ENCODE measurements at places on chromosomes 13 and 19.

GRCh38 chr13:94305033-94305432, 174.4 kb downstream of the DCT start:
- no peak for DNase-seq

DNA sequence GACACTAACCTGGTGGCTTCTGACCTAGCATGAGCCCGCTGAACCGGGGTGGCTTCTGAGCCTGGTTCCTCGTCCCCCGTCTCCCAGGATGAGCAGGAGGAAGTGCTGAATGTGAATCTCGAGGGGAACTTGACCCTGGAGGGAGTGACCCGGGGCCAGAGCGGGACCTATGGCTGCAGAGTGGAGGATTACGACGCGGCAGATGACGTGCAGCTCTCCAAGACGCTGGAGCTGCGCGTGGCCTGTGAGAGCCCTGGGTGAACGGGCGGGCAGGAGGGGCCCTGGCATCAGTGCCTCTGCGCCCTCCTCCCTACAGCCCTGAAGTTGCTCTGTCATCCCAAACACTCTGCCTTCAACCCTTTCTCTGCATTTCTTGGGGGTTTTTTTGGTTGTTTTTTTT, 5.6 kb downstream of the BCAM start:
- no peak for DNase-seq

GRCh38 chr13:45817833-45818232, 33.7 kb downstream of the SIAH3 start:
- no peak for DNase-seq

DNA sequence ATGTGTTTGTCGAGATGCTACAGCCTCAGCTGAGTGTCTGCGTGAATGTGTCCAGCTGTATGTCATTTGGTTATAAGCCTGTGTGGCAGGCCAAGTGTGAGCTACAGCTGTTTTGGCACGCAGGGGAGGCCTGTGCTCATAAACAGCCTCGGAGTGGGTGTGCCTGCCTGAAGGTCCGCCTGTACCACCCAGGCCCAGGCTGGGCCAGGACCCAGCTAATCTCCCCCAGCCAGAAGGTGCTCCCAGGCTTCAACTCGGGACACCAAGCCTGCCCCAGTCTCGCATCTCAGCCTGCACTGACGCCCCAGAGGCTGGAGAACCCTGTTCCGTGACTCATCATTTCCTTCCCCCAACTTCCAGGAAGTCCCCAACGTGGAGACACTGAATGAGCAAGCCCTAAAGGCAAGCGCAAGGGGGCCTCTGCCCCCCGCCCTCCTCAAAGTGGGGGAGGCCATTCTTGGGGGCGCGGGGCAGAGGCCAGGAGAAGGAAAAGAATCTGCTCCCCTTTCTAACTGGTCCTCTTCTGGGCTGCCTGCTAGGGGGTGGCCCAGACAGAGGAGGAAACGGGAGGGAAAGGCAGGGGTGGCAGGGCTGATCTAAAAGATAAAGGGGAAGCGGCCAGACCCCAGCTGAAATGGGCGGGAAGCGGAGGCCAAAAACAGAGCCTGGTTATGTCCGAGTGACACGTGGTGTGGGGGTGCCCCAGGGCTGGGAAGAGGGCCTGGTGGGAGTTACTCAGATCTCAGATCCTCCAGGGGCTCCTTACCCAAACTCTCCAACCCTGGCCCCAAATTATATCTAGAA, 2.0 kb downstream of the SLC1A5 start:
- DNase-seq, result peak; percentile 54

- no peak for DNase-seq
Observed at GRCh38 chr13:50396001-50396400, 380.8 kb downstream of the KCNRG start.

GRCh38 chr13:32647926-32648325, 61.7 kb downstream of the PDS5B start:
- no peak for DNase-seq

GRCh38 chr19:17244618-17245534, 843 bp downstream of the NR2F6 start:
- no peak for DNase-seq

- DNase-seq, result no peak
Observed at GRCh38 chr19:34989298-34989697, 10.8 kb upstream of the GRAMD1A start.

GRCh38 chr19:14432791-14433553, at the start of gene PKN1:
Gene PKN1, plus strand, starts transcription at chr19:14433306. Its CDS starts 216 bp downstream, at chr19:14433522.
- peak; percentile 31 for DNase-seq

DNA sequence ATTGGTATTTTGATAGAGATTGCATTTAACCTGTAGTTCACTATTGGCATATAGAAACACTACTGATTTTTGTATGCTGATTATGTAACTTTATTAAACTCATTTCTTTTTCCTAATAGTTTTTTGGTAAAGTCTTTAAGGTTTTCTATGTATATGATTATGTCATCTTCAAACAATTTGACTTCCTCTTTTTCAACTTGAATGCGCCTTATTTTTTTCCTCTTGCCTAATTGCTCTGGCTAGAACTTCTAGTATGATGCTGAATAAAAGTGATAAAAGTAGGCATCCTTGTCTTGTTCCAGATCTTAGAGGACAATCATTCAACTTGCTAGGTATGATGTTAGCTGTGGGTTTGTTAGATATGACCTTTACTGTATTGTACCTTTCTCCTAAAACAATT, 1034.9 kb downstream of the PCDH9 start:
- no peak for DNase-seq

- DNase-seq, result no peak
Observed at GRCh38 chr13:46354156-46355087, 32.6 kb downstream of the RUBCNL start.

- no peak for DNase-seq
Observed at GRCh38 chr19:17762505-17763229, 11.4 kb downstream of the FCHO1 start.

DNA sequence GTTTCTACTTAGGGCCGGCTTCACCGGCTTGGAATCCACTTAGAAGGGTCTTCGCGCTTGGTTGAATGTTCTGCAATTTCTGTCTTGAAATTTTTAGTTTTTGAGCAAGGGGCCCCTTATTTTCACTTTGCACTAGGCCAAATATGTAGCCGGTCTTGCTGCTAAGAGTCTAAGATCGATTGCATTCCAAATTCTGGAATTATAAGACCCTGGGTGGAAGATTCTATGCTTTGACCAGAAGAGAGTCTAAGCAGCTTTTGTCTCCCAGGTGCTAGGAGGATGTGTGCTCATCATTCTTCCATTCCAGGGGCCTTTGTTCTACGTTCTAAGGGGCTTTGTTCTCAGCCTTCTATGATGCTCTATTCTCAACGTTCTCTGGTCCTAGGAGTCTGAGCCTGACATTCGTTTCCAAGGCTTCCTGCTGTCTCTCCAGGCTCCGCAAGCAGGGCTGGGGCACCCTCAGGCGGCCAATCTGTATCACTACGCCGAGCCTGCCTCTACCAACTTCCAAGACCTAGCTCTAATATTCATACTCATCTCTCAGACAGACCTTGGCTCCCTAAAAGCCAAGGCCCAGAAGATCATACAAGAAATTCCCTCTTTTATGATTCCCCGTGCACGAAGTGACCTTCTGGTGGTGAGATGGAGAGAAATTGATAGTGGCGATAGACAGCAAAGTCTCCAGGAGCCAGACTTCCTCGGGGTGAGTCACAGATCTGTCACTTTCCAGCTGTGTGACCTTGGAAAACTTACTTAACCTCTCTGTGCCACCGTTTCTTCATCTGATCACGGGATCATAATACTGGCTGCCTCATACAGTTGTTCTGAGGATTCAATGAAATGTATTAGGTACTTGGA, 982 bp upstream of the DACT3 start:
- peak; percentile 64 for DNase-seq

DNA sequence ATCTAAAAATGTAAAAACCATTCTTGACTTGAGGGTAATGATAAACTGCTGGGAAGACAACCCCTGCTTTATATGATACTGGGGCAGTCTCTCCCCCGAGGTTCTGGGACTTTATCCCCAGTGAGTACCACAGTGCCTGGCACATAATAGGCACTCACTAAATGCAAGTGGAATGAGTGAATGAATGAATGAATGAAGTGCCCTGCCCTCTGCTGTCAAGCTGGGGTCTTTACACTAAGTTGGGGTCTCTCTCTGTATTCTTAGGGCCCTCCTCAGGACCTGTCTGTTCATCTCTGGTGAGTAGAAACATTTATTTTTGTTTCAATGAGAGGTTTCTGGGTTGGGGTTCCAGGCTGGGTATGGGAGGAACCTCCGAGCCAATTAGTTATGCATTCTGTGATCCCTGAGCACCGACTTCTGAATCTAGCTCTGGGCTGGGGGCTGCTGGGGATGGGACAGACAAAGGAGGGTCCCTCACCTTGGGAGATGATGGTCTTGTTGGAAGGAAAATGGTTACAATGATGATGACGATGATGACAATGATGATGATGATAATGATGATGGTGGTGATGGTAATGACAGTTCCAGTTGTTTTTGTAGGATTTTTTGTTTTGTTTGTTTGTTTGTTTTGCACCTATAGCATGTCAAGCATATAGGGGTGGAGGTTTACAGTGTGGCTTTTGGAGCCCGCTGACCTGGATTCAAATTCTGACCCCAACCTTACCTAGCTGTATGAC, 44.3 kb upstream of the ADGRE1 start:
- DNase-seq, result no peak
